ENCODE measurements at places on chromosomes 3 and 15. TPM values are rescaled to one million over a fixed set of nuclear protein-coding genes. Genes with fewer than 3 reads are reported as not detected.

Gene SPSB4
- total RNA-seq = not detected

Gene IMPG2
- under 0.01 TPM for total RNA-seq

Gene IQCB1
- total RNA-seq = 18.8 TPM

DNA sequence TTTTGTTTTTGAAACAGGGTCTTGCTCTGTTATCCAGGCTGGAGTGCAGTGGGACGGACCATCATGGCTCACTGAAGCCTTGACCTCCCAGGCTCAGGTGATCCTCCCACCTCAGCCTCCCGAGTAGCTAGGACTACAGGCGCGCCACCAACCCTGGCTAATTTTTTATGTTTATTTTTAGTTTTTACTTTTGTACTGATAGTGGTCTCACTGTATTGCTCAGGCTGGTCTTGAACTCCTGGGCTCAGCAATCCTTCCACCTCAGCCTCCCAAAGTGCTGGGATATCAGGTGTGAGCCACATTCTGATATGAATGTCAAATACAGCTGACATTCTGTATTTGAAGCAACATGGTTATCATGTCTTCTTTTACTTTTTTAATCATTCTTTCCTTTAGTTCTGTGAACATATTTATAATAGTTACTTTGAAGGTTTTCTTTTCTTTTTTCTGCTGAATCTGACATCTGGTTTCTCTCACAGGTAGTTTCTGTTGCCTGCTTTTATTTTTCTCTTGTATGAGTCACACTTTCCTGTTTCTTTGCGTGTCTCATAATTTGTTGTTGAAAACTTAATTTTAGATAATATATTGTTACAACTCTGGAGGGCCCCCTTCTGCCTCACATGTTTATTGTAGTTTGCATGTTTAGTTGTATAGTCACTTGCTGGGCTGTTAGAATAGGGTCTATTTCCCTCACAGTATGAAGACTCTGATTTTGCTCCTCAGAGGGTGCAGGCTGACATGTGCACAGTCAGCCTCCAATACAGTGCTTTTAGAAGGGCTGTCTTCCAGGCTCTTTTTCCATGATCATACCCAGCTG, 8.4 kb upstream of the CNTN4 start:
- DNase-seq = no peak

DNA sequence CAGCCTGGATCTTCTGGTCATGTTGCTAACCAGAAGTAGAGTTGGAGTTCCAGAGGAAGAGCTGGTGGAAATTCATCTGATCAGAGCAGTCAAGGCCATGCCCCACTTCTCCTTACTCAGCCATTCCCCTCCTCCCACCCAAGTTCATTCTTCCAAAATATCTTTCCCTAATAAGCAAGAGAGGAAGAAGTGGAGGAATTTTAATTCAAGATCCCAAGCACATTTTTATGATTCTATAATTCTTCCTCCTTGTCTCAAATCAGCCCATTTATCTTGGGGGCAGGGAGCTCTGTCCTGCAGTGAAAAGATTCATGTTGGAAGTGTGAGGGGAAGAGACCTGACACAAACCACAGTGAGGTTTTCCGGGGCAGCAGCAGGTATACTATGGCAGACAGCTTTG, 85.0 kb upstream of the GALNT15 start:
- no peak for DNase-seq

DNA sequence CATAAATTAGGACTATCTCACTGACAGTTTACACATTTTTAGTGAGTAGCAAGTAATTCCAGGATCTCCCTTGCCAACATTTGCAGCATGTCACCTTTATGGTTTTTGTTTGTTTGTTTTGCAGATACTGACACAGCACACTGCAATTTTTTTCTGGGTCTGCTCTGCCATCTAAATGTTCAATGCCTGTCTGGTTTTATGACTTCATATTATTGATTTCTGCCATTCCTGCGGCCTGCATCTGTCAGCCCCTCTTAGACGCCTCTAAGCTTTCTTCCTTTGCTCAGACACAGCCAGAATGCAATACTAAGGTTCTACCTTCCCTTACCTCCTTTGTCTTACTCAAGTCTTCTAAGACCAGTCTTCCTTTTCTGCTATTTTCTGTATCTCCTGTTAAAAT, 321.2 kb upstream of the AZI2 start:
- no peak for DNase-seq

- DNase-seq = no peak
Measured at GRCh38 chr3:128079823-128080222, 27.6 kb downstream of the SEC61A1 start.

DNA sequence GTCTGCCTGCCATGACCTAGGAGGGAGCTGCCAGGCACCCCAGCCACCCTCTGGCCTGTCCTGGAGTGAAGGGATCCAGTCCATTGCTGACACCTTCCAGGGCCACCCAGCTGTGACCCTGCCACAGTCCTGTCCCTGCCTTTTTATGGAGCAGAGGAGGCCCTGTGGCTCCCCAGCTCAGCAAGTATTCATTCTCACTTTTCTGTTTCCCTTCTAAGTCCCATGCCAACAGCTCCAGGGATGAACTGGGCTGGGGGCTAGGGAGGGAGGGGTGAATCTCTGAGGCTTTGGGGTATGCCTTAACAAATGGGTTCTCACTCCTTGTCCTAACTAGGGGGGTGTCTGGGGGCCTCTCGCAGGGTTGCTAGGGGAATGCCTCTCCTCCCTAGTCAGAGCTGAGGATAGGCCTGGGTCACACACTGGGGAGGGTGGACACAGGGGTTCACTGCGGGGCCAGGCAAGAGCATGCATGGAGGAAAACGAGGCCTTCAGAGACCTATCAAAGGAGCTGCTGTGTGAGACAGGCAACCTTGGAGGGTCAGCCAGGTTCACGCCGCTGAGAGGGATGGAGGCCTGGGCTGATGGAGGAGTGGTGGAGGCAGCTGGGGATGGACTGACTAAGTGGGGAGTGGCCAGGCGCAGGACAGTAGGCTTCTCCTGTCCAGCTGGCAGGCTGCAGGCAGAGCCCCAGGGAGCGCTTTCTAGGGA, 31.8 kb downstream of the EPHB3 start:
- DNase-seq = no peak

DNA sequence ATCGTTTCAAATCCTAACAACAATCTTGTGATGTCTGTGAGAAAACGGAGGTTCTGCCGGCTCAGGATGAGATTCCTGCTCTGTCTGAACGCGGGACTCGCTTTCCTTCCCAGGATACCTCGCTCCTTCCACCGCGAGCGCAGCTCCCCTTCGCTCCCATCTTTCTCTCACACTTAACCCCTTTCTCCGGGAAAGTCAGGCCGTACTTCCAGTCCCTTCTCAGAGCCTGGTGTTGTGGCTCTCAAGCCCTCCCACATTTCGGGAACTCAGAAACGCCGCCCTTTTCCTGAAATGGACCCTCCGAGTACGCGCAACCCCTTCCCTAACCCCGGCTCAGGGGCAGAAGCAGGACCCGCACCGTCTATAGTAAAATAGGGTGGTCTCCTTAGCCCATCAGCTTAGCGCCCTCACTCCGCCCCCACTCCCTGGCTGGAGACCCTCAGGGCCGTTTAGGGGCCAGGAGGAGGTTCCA, 378 bp upstream of the FEM1B start:
- peak; percentile 62 for DNase-seq

GRCh38 chr15:29208836-29209235, 60.8 kb downstream of the NSMCE3 start:
- DNase-seq = no peak

Gene THAP10
- total RNA-seq = 8.4 TPM

- peak; percentile 80 for DNase-seq
Measured at GRCh38 chr15:58228718-58229117, 90.5 kb downstream of the AQP9 start.

DNA sequence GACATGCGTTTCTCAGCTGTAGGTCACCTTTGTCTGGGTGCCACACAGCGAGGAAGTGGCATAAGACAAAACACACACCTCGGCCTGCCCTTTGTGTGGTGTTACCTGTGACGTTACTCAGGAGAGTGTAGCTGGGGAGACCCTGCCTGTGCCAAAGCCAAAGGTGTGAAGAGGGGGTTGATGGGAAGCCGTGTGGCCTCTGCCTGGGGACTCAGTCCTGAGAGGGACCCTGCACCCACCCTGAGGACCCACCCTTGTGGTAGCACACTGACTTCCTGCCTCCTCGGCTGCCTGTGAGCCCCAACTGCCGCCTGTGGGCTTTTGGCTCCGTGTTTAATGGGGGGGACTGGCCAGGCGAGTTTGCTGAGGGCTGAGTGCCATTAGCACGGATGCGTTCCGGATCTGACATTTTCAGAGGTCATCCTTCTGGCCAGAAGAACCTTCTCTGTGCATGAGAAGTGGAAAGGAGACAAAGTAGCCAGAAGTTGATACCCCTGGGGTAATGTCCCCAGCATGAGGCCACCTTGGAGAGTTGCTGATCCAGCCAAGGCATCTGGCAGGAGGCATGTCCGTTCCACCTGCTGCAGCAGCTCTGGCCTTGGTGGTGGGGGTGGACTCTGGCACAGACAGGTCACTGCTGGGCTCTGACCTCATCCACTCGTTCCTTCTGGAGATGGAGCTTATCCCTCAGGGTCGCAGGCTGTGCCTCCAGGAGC, 51.8 kb upstream of the FURIN start:
- DNase-seq = no peak

All from RPMI7951 (cell line).